ENCODE measurements at places on chromosomes 7 and 10. TPM values are rescaled to one million over a fixed set of nuclear protein-coding genes. Genes with fewer than 3 reads are reported as not detected.

- DNase-seq, result no peak
These were observed 649.2 kb upstream of the C7orf33 start for GRCh38 chr7:147941381-147941780.

The HOXA9 gene
- total RNA-seq, result 18.8 TPM

GRCh38 chr10:83909001-83909400, 230.3 kb upstream of the GHITM start:
- DNase-seq, result no peak

The IL2RA gene
- 5.1 TPM for total RNA-seq

DNA sequence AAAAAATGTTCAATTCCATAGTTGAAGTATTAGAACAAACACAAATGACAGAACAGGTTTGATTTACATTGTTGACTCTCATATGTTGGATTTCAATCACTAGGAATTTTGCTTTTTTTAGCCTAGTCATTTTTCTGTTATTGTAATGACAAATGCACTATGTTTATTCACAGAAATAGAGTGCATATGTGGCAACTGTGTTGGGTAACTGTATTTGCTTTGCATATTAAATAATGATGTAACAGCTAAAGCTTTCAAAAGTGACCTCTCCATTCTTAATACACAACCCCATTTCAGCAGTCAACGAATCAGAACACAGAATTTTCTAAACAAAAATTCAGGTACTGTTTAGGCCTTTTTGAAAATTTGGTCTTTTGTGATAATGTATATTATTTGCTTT, 54.0 kb upstream of the SLC26A5 start:
- peak; percentile 7 for DNase-seq

- no peak for DNase-seq
These were observed 119.0 kb downstream of the SEC23IP start for GRCh38 chr10:120011359-120012130.

The PTPRN2 gene
- total RNA-seq, result 0.72 TPM

The TSPAN33 gene
- total RNA-seq, result 7.7 TPM

The MOGAT3 gene
- total RNA-seq, result 3.9 TPM
